ENCODE measurements at places on chromosomes 1 and 21.

GRCh38 chr1:61097722-61098121 is 15.4 kb downstream of the NFIA start:
- DNase-seq = no peak

GRCh38 chr21:17461582-17461981 is 51.3 kb upstream of the CXADR start:
- DNase-seq = no peak

GRCh38 chr1:45493116-45493697 is 2.2 kb upstream of the TESK2 start:
- peak; percentile 32 for DNase-seq

DNA sequence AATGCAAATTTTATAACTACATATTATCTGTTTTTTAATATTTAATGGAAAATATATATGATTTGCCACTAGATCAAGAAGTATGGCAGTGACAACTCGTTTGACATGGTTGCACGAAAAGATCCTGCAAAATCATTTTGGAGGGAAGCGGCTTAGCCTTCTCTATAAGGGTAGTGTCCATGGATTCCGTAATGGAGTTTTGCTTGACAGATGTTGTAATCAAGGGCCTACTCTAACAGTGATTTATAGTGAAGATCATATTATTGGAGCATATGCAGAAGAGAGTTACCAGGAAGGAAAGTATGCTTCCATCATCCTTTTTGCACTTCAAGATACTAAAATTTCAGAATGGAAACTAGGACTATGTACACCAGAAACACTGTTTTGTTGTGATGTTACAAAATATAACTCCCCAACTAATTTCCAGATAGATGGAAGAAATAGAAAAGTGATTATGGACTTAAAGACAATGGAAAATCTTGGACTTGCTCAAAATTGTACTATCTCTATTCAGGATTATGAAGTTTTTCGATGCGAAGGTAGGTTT is 556 bp downstream of the IFI44 start:
- DNase-seq = no peak

DNA sequence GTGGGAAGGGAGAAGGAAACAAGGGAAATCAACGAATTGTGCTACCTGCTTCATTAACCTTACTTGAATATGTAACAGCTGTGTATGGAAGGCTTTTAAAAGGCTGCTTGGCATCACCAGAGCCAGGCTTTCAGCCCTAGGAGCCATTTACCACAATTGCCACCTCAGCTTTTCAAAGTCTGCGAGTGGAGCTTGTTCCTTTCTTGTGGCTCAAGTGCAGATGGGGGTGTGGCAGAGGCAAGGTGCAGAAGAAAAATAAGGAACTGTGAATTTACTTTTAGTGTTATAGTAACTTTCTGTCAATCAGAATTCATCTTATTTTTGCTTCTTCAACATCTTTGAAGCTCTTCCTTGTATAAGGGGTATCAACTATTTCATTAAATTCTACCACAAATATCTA is 17.6 kb downstream of the CLCA2 start:
- no peak for DNase-seq

- DNase-seq = no peak
Measured at GRCh38 chr21:35204850-35205541, 155.9 kb upstream of the RUNX1 start.

GRCh38 chr1:41286486-41286885 is 44.4 kb upstream of the SCMH1 start:
- DNase-seq = no peak

GRCh38 chr1:101509370-101509769 is 272.6 kb downstream of the S1PR1 start:
- no peak for DNase-seq

- no peak for DNase-seq
Measured at GRCh38 chr1:85078903-85079302, 30.6 kb upstream of the MCOLN3 start.

GRCh38 chr1:207971331-207972219 is 60.6 kb upstream of the CD34 start:
- no peak for DNase-seq

DNA sequence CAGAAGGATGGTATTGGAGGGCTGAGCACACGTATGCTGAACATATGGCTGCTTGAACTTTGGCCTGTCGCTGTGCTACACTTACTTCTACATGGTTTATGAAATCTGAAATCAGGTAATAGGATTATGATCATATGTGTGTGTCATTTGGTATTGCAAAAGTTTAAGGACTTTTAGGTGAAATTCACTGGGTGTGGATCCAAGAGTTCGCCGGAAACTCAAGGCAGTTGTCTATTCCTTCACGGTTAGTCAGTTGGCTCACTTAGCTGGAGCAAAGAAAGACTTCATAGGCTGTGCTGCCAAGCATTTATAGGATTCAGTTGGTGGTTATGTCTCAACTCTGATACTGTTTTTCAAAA is 927 bp downstream of the UAP1 start:
- DNase-seq = no peak

DNA sequence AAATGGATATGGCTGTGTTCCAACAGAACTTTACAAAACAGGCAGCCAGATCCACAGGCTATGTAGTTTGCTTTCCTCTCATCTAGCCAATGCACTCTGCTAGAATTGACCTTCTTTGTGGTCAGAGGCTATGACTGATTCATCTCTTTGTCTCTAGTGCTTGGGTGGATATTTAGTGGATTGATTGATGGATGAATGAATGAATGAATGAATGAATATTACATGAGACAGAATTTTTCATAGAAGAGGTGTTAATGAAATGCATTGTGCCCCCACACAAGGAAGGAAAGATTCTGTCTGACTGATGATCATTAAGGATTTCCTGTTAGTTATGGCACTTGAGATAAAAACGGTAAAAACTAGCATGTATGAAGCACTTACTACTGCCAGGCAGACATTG is 50.5 kb upstream of the ZYG11A start:
- DNase-seq = no peak
